ENCODE measurements at places on chromosomes 1 and 21.

GRCh38 chr1:177315761-177316160 lies 145.0 kb downstream of the BRINP2 start:
- DNase-seq = no peak

DNA sequence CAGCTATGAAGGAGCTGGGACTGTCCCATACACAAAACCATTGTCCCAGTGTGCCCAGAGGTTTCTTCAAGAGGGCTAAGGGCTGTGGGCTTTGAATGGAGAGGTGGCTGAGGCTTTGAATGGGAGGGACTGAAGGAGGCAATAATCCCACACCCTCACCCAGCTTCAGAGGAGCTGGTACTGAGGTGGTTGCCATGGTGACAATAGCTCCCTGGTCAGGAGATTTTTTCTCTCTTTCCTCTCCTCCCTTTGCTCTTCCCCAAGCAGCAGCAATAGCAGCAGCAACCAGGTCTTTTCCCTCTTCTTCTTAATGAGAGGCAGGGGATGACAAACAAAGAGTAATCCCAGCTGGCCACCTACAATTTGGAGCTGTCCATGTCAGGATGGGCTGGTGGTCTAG lies 1.6 kb downstream of the HPCAL4 start:
- no peak for DNase-seq

GRCh38 chr1:28258628-28259251 lies 578 bp upstream of the SESN2 start:
- DNase-seq = no peak

DNA sequence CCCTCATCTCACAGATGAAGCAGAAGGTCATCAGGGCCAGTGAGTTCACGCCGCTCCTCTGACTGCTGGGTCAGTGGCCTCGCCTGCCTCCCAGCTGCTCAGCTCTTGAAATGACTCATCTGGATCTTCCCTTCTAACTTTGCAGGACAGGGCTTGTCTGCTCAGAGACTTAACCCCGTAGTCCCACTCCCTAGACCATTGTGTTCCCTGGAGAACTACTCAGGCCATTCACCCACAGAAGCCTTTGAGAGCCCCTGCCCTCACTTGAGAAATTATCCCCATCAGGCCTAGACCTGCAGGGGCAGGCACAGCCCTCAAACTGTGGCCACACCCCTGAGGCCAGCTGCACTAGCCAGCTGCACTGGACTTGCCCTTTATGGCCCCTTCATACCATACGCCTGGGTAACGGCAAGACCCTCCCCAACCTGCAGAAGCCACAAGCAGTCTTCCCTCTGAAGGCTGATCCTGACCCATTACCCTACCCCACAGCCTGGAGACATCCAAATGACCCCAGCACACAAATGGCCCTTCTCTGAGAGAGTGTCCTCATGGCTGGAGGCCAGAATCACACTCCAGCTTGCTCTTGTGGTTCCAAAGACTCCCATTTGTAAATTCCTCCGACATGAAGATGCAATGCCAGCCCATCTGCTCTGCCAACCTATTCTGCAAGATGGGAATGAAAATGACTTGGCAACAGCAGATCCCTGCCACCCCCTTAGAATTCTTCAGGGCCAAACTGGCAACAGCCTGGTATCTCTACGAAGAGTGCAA lies 33.2 kb downstream of the RCSD1 start:
- DNase-seq = no peak

GRCh38 chr21:16311229-16311628 lies 581.4 kb downstream of the USP25 start:
- DNase-seq = no peak

DNA sequence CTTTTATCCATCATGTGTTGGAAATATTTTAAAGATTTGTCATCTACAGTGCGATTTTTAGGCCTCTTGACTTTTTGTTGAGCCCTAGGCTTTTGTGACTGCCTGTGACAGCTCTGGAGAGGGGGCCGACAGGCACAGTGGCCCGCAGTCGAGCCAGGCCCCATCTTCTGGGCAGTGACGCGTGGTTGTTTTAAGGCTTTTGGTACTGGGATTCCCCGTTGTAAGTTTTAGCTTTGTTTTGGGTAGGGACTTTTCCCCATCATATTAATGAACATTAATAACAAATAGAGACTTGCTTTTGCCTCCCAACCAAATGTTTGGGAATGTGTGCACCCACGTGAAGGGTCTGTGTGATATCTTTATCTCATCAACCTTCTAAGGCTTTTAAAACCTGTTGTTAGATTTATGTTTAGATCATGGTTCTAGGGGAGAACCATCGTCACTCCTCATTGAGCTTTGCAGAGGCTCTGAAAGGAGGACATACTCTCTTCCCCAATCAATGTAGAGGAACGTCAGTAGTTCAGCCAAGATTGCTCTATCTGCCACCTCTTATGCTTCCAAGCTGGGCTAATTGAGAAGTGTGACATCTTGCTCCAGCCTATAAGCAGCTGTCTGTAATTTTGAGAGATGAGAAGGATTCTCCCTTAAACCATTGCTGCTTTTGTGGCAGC lies 34.6 kb downstream of the MAPKAPK2 start:
- no peak for DNase-seq

GRCh38 chr1:30870035-30870434 lies 38.5 kb downstream of the SDC3 start:
- no peak for DNase-seq

DNA sequence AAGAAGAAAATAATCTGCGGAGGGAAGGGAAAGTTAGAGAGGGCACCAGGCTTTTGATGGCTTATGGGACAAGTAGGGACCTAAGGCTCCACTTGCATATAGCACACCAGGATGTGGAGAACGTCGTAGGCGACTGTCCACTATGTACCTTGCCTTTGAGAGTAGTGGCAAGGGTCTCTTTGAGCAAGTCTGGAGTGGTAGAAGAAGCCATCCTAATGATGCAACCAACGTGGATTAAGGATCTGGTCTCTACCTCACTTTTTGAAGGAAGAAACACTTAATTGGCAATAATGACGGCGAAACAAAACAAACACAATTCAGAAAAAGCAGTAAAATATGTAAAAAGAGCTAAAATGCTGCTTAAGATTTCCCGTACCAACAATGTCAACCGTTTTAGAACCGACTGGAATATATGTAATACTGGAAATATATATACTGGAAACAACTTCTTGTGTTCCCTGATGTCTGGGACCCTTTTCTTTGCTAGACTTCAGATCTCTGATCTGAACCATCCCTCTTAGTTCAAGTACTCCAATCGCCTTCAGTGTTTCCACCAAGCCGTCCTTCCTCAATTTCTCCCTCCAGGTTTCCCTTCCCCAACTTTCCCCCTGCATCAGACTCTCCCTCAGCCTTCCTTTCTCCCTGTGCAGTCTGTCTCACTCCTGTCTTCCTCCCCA lies 821 bp upstream of the KHDRBS1 start:
- DNase-seq = no peak

- DNase-seq = no peak
These were observed 1.9 kb upstream of the LHX8 start for GRCh38 chr1:75132242-75132811.

GRCh38 chr1:94270801-94271203 lies 33.4 kb upstream of the ARHGAP29 start:
- DNase-seq = no peak

DNA sequence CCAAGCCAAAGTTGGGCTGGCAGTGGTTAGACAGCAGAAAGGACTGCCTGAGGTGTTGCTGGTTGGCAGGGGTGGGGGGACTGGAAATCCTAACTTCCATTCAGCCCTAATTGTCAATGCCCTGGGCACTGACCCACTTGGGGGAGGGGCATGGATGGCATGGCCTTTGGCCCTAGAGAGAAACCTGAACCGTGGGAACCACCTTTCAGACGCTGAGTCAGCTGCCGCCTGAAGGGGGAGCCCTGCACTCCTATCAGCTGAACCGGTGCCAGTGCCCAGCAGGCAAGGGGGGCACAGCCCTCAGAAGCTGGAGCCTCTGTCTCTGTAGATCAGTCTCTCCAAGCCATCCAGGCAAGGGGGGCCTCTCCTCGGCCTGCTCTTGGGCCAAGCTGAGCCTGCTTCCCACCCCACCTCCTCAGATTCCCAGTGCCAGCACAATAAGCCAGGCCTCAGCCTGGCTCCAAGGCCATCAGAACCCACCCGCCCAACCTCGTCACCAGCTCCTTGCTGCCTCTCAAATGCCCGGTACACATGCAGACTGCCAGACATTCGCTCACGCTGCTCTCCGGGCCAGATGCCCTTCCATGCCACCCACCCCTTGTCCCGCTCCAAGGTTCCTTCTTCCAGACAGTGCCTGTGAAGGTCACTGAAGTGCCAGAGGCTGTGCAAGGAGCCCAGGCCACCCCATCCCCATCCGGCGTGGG lies 11.6 kb downstream of the TINAGL1 start:
- DNase-seq = peak; percentile 15

- no peak for DNase-seq
These were observed 3.6 kb upstream of the SPATC1L start for GRCh38 chr21:46187814-46188213.

- no peak for DNase-seq
These were observed 3.4 kb downstream of the KRTAP10-12 start for GRCh38 chr21:44700101-44701022.

DNA sequence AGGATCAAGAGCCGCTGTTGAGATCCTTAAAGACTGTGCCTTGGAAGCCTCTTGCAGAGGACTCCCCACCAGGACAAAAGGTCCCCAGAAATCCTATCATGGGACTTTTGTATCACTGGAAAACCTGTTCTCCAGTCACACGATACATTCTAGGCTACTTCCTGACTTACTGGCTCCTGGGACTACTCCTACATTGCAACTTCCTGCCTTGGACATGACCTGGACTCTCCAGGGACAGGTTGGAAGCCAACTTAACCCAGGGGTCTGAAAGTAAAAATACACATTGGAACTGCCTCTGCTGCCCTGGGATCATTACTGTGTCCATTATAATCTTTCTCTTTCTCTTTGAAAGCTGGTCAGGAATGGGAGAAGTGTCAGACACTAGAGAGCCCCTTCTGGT lies 9.9 kb downstream of the PIGV start:
- DNase-seq = no peak

DNA sequence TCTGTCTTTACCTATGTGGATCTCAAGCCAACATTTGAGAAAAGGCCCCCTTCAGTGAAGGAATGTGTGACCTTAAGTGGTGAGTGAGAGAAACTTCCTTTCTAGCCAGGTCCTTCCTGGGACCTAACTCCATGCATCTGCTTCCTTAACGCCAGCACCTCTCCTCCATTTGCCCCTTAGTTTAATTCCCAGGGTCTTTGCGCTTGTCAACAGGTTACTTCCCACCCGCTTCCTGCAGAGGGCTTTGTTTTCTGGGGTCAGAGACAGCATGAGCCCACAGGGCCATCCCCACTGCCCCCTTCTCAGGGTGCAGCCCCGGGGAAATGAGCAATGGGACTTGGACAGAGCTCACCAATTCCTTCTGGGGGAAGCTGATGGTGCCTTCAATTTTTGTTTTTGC lies 54.8 kb downstream of the EVA1C start:
- DNase-seq = no peak

DNA sequence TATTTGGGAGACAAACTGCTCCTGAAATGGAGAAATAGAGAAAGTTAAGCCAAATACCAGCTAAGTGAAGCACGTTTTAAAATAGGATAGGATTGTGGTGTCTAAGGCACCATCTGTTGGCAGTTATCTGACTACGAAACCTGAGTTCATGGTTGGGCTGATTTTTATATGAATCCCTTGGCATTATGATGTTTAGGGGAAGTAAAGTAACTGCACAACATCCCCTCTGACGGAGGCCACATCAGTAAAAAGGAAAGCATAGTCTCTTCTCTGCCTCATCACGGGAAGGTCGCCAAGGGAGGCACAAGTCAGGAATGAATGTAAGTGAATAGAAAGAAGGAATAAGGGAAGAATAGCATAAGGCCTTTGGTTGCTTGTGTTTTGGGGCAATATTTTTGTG lies 128.0 kb downstream of the PRRX1 start:
- DNase-seq = no peak

DNA sequence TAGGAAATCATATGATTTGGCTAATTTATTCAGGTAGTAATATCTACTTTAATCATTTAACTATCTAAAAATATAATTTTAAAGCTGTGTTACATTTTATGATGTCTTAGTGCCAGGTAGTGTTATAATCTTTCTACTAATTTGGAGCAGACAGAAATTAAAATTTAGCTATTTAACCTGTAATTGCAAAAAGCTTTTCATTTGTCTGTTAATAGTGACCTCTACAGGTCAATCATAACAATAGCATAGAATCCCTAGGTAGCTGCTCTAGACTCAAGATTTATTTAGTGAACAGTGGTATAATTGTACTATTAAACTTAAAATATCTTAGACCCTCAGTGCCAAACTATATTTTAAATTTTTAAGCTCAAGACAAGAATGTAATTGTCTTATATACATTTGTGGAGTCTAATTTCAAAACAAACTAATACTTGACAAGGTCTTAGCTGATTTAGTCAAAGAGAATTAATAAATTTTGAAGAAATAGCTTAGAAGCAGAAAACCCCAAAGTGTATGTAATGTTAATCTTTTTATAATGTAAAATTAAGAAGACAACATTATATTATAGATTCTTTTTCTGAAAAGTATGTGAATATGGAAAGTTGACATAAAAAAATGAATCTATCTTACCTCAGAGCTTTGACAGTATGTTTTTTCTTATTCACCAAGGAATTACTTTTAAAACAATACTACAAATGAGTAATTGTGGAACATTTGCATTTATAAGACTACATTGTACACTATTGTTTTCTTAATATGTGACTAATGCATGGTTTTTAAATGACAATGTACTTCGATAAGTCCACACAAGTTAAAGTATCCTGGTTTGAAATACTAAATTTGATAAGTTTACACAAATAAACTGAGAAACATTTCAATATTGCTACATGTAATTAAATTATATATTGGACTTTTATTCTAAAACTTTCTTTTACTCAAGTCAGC lies 64.1 kb upstream of the RNPC3 start:
- DNase-seq = no peak

DNA sequence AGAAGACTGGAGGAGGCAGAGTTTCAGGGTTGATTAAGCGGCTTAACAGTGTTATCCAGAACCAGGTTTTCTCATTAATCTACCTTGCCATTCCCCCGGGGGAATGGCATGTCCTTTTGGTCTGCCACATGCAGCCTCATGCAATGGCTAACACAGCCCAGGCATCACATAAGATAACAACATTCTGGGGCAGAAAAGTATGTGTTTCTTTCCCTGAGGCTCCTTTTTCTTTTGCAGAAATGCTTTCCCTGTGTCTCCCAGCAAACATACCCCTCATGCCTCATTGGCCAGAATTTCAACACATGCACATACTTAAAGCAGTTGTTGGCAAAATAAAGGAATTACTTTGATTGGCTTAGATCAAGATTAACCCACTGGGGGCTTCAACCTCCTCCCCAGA lies 98.6 kb downstream of the OMA1 start:
- no peak for DNase-seq

- no peak for DNase-seq
These were observed 23.4 kb upstream of the ADARB1 start for GRCh38 chr21:45050797-45051489.

- DNase-seq = no peak
These were observed 8.5 kb downstream of the AZIN2 start for GRCh38 chr1:33089457-33089856.

- DNase-seq = no peak
These were observed 163.3 kb downstream of the BRINP2 start for GRCh38 chr1:177333936-177334595.

Measured in hematopoietic multipotent progenitor cell treated with erythropoietin and hydrocortisone succinate and interleukin-3 and kit ligand, for 17 days (in vitro differentiated cells).